Nasal cavity respiratory epithelium epithelial cell of viscerocranial mucosa (primary cell): ENCODE measurements at places on chromosomes 7 and 10. TPM values are rescaled to one million over a fixed set of nuclear protein-coding genes. Genes with fewer than 3 reads are reported as not detected.

Gene CTNNA3
- total RNA-seq, result under 0.01 and 0.21 TPM in 2 replicates

Gene CAV1
- total RNA-seq, result 120 and 483 TPM in 2 replicates

Gene EPO
- not detected in 2 replicates for total RNA-seq

Gene CDC14C
- total RNA-seq, result 0.07 TPM in 1 of 2 replicates, not detected in the other

Gene TEX47
- total RNA-seq, result not detected in 2 replicates

Gene ACSM6
- not detected in 2 replicates for total RNA-seq

Gene GJC3
- total RNA-seq, result 0.14 TPM in 1 of 2 replicates, not detected in the other

Gene BMPR1A
- total RNA-seq, result 35.2 and 48.2 TPM in 2 replicates

Gene USP6NL
- total RNA-seq, result 13.0 and 15.0 TPM in 2 replicates

Gene FGFR2
- 20.2 and 35.2 TPM in 2 replicates for total RNA-seq

Gene OR2A12
- not detected in 2 replicates for total RNA-seq

Gene SLC13A1
- not detected in 2 replicates for total RNA-seq

Gene RPEL1
- total RNA-seq, result under 0.01 and 0.14 TPM in 2 replicates

Gene ZCCHC24
- 0.34 and 2.0 TPM in 2 replicates for total RNA-seq

Gene PROSER2
- 24.3 and 26.6 TPM in 2 replicates for total RNA-seq
